Pancreas (tissue), 10 donors: ENCODE measurements at places on chromosomes 11 and 22. TPM values are rescaled to one million over a fixed set of nuclear protein-coding genes. Genes with fewer than 3 reads are reported as not detected.

FOSL1 gene
- total RNA-seq: 0.89 TPM

EI24 gene
- 58.3 TPM for total RNA-seq

MAPK12 gene
- 1.1 TPM for total RNA-seq

TRIM48 gene
- not detected for total RNA-seq

OR10V1 gene
- not detected for total RNA-seq

SSTR3 gene
- 1.2 TPM for total RNA-seq

ZFPL1 gene
- total RNA-seq: 19.6 TPM

BRSK2 gene
- total RNA-seq: 59.0 TPM

DERL3 gene
- total RNA-seq: 18.7 TPM

SLC37A2 gene
- total RNA-seq: 7.3 TPM

OR2AG1 gene
- total RNA-seq: not detected
